ENCODE measurements at places on chromosomes 2 and 18.

GRCh38 chr18:63085611-63086010 lies 234.0 kb downstream of the BCL2 start:
- no peak for DNase-seq

GRCh38 chr2:10878268-10878915 lies 33.3 kb upstream of the KCNF1 start:
- DNase-seq = no peak

- DNase-seq = no peak
Observed at GRCh38 chr2:219327719-219328118, 4.8 kb downstream of the RESP18 start.

DNA sequence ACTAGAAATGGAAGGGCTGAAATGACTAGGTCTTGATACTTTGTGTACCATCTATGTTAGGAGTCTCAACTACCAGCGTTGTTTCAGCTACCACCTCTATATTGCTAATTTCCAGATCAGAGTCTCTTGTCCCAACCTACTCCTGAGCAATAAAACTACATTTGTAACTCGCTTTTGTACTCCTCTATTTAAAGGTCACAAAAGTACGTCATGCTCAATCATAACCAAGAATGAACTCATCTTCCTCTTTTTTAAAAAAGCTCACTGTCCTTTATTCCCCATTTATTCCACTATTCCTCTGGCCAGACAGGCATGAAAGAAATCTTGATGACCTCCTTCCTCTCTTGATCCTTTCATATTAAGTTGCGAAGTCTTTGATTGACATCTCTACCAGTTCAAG lies 11.2 kb upstream of the MATN3 start:
- DNase-seq = no peak

- DNase-seq = no peak
Observed at GRCh38 chr18:35467624-35468016, 30.1 kb downstream of the INO80C start.

DNA sequence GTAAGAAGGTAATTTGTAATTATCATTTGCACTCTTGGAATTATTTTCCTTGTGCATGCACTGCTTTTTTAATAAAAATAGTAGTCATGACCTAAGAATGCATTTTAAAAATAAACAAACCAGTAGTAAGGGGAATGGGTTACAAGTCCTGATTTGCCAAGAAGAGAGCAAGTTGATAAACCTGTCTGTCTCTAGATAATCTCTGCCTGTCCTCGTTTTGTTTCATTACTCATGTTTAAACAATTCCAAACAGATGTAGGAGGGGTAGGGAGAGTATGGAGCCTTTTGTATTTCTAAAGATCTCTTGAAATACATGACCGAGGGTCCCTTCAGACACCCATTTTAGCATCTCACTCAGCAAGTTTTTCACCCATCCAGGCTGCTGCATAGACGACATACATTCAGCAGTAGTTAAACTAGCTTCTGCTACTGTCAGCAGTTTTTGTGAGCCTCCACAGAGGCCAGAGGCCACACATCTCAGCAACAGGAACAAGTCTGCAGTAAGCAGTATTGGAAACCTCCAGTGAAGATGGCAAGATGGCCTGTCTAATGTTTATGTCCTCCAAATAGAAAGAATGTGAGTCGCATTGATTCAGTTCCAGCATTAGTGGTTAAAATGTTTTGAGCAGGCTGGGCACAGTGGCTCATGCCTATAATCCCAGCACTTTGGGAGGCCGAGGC lies 2.3 kb upstream of the EXOC6B start:
- no peak for DNase-seq

- DNase-seq = no peak
Observed at GRCh38 chr2:134212746-134213145, 41.1 kb upstream of the MGAT5 start.

GRCh38 chr2:107412209-107412904 lies 414.3 kb upstream of the RGPD4 start:
- no peak for DNase-seq

GRCh38 chr2:28234807-28235206 lies 157.9 kb upstream of the FOSL2 start:
- DNase-seq = no peak

- DNase-seq = no peak
Observed at GRCh38 chr2:227813229-227813561, 447 bp upstream of the CCL20 start.

DNA sequence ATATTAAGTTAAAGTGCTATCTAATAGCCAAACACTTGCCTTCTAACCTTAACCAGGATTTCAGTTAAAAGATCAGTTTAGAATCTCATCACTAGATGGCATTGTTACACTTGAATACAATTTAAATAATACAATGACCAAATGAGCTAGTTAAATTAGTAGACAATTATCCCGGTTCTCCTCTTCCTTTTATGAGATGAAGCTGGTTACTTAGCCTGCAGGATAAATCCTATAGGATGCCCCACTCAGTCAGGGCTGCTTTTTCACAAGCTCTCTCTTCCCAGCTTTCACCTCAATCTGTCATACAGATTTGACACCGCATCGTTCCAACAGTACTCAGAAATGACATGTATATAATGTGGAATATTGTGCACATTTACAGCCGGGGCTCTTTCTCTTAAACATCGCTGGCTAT lies 678.8 kb downstream of the KCNJ3 start:
- DNase-seq = no peak

DNA sequence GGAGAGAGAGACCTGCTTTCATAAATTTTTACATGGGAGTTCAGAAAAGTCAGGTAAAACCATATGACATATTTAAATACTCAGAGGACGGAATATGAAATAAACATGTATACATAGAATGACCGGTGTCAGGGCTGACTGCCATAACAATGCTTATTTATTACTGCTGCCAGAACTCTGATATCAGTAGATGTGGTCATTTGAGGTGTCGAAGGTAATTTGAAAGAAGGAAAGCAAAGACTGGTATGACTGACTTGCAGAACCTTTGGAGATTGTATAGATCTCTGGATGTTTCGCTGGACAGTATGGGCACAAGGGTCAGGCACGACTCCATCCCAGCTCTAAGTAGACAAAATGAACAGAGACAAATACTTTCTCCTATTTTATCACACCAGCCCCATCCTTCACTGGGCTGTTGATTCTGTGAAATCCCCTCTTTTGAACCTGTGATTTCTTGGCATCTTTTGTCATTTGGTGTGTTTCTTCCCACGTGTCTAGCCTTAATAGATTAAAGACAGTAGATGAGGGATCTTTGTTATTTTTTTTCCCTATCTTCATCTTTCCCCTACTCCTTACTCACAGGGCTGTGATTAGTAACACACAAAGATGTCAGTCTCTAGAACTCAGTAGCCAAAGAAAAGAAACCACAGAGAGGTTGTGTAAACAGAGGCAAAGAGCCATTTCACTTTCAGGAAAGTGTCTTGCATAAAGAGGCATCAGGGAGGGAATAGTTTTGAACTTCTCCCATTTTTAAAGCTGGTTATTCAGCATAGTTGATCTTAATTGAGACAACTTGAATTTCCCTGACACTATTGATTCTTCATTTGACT lies 61.6 kb downstream of the ICOS start:
- DNase-seq = no peak

DNA sequence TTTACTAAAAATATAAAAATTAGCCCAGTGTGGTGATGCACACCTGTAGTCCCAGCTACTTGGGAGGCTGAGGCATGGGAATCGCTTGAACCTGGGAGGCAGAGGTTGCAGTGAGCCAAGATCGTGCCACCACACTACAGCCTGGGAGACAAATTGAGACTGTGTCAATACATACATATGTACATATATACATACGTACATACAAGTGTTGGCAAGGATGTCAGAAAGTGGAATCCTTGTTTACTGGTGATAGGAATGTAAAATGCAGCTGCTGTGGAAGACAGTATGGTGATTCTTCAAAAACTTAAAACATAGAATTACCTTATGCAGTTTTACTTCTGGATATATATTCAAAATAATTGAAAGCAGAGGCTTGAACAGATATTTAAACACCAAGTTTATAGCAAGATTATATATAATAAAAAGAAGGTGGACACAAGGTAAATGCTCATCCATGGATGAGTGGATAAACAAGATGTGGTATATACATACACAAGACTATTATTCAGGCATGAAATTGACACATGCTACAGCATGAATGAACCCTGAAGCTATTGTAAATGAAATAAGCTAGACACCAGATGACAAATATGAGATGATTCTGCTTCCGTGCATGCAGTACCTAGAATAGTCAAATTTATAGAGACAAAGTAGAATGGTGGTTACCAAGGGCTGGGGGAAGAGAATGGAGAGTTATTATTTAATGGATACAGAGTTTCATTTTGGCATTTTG lies 43.2 kb downstream of the CCDC138 start:
- no peak for DNase-seq

GRCh38 chr18:57975805-57976204 lies 68.2 kb upstream of the NEDD4L start:
- DNase-seq = no peak

DNA sequence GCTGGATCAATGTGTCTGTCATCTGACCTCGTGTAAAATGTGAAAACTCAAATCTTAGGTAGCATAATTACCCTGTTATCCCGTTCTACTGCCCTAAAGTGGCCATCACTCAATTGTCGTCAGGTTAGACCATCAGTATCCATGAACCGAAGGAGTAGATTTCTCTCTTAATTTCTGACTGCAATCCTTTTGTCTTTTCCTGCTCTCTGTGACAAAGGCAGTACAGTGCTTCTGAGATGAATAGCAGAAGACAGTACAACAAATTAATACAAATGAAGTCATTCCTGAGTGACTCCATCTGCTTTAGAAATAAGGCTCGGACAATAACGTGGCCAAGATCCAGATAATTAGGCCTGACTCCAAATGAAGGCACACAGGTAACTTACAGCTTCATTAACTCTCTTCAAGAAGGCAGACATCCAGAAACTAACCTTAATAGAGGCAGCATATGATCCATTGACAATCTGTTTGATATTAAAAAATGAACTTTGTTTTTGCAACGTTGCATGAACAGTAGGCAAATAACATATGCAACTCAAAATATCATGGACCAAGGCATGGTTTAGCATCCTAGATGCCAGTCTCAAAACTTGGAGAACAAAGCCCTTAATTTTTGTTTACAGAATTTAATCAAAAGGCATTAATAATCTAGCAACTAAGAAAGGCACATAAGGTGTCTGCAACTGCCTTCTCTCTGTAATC lies 96.7 kb upstream of the CDH20 start:
- DNase-seq = no peak

DNA sequence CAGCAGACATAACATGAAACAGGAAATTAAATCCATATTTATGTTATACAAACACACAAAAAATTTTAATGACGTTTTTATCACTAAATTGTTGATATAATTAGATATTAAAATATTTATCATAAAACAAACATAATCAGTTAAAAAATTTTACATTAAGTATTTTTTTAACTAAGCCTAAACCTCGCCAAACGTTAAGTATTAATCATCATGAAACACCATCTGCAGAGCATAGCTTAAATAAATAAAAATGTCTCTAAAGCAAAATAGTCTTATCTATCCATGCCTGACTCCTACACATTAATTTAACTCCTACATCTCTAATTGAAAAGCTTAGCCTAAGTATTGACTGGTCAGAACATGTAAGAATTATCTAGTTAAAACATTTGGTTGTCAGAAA lies 271.6 kb upstream of the RND3 start:
- no peak for DNase-seq

- no peak for DNase-seq
Observed at GRCh38 chr2:212361174-212361756, 177.3 kb downstream of the ERBB4 start.

DNA sequence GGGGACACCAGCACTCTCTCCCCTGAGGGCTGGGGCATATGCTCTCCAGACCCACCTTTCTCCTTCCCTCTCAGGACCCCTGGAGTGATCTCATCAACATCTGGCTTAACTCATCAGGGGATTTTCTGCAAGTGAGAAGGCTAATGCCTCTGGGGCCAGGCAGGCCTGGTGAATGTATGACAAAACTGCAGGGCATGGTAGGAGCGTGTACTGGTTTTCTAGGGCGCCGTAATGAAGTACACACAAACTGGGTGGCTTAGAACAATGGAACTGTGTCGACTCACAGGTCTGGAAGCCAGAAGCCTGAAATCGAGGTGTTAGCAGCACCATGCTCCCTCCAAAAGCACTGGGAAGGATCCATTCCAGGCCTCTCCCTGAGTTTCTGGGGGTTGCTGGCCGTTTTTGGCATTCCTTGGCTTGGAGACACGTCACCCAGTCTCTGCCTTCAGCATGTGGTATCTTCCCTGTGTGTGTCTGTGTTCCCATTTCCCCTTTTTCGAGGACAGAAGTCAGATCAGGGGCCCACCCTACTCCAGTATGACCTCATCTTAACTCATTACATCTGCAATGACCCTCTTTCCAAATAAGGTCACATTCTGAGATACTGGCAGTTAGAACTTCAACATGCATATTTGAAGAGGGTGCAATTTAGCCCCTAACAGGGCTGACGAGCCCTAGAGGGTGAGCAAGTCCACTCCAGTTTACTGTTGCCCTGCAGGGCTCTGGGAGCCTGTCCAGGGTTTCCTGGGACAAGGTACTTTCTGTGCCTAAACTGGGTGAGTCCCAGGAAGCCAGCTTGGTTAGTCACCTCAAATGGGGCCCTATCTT lies 45.5 kb upstream of the CAB39 start:
- no peak for DNase-seq

- DNase-seq = no peak
Observed at GRCh38 chr18:47801817-47802216, 128.6 kb downstream of the SMAD2 start.

GRCh38 chr2:11543337-11544216 lies 9.7 kb downstream of the GREB1 start:
- no peak for DNase-seq

- no peak for DNase-seq
Observed at GRCh38 chr2:72841462-72842125, 15.8 kb upstream of the EXOC6B start.

- DNase-seq = no peak
Observed at GRCh38 chr2:33209976-33210375, 263.2 kb downstream of the LTBP1 start.

DNA sequence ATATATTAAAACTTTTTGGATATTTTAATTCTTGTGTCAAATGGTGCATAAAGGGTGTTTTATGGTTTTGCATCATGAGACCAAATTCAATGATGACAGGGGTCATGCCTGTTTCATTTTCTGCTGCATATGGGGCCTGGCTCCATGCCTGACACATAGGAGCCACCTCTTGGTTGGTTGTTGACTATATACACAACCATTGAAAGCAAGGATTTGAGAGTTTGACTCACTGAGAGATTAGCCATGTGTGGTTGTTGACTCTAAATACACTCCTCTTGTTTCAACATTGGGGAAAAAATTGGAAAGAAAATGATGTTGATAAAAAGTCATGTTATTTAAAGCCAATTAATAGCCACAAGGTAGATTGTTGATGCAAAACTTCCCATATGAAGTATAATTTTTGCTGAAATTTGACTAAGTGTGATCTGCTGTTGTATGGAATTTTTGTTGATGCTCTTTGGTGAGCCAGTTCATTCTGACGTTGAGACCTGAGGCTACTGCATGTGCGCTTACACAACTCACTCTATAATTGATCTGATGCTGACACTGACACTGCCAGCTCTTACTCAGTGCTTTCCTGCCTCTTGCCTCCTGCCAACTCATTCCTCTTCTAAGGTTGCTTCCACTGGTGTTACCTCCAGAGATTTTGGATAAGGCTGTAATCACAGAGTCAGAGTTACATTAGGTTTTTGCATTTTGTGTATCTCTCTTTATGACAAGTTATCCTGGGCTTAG lies 446.2 kb upstream of the SLC14A2 start:
- DNase-seq = no peak

- no peak for DNase-seq
Observed at GRCh38 chr2:65033178-65033577, 23.0 kb upstream of the CEP68 start.

- DNase-seq = no peak
Observed at GRCh38 chr2:185921048-185921756, 182.6 kb downstream of the FSIP2 start.

Measured in effector CD4-positive, alpha-beta T cell (primary cell).